ENCODE measurements at places on chromosomes 16 and 17.

- no peak for DNase-seq
Observed at GRCh38 chr16:50458667-50459495, 89.3 kb upstream of the NKD1 start.

- no peak for DNase-seq
Observed at GRCh38 chr16:60642956-60643355, 1393.3 kb downstream of the CDH8 start.

- DNase-seq: no peak
Observed at GRCh38 chr16:16067127-16067526, 117.7 kb downstream of the ABCC1 start.

GRCh38 chr16:2473999-2474876 is 689 bp upstream of the TBC1D24 start:
- no peak for DNase-seq

GRCh38 chr16:85428168-85428898 is 184.8 kb upstream of the GSE1 start:
- peak; percentile 28 for DNase-seq

DNA sequence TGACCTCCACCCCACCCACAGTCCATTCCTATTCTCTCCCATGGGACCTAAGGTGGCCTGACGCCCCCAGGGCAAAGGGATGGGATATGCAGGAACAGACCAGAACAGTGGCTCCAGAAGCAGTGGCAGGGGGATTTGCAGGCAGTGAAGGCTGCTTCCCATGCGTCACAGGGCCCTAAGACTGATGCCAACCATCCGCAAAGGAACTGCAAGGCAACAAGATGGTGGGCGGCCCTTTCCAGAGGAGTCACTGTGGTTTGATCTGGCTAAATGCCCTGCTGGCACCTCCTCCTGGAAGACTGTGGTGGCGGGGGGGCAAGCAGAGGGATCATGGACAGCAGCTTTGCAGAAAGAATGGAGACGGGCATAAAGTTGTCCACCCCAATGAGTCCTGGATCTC is 4.4 kb upstream of the SLC39A11 start:
- peak; percentile 49 for DNase-seq

- DNase-seq: no peak
Observed at GRCh38 chr17:45240905-45241327, 19.2 kb downstream of the FMNL1 start.

DNA sequence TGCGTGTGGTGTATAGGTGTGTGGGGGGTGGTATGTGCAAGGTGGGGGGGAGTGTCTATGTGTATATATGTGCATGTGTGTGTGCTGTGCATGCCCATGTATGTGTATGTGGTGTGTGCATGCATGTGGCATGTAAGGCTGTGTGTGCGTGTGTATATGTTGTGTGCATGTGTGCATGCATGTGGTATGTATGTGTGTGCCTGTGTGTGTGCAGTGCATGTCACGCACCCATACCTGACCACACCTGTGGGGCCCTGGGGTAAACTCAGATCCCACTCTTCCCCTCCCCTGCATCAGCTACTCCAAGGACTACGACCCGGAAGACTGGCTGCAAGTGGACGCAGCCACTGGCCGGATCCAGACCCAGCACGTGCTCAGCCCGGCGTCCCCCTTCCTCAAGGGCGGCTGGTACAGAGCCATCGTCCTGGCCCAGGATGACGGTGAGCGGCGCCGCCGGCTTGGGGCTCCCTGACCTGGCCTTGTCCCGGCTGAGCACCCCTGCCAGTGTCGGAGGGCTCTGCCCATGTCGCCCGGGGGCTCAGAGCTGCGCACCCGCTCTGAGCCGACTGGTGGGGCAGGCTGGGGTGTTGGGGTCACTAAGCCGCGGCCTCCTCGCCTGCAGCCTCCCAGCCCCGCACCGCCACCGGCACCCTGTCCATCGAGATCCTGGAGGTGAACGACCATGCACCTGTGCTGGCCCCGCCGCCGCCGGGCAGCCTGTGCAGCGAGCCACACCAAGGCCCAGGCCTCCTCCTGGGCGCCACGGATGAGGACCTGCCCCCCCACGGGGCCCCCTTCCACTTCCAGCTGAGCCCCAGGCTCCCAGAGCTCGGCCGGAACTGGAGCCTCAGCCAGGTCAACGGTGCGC is 9.1 kb downstream of the SLC22A31 start:
- DNase-seq: no peak

GRCh38 chr16:86337138-86337537 is 173.2 kb upstream of the FOXF1 start:
- no peak for DNase-seq

DNA sequence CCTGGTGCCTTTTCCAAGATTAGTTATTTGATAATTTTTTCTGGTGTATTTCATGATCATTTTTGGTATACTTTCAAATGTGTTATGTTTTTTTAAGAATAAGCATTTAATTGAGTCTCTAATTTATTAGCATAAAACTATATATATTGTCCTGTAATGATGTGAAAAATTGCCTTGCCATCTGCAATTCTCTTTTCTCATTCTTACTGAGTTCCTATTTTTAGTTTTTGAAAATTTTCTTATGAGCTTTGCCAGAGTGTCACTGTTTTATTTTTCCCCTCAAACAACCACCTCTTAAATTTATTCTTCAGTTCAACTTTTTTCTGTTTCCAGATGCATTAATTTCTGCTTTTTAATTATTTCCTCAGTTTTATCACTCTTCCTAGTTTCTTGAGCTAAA is 59.3 kb downstream of the PRKCB start:
- no peak for DNase-seq

- DNase-seq: peak; percentile 70
Observed at GRCh38 chr16:21116148-21116693, 34.4 kb downstream of the DNAH3 start.

All from Kasumi-1 (cell line).